ENCODE measurements at places on chromosomes 16 and 17. TPM values are rescaled to one million over a fixed set of nuclear protein-coding genes. Genes with fewer than 3 reads are reported as not detected.

- H3K27me3 ChIP-seq: no peaks in the 10 kb centered on the region
- no peaks in the 10 kb centered on the region for H3K36me3 ChIP-seq
- no peaks in the 10 kb centered on the region for H3K4me1 ChIP-seq
Measured at GRCh38 chr17:14856176-14856575, 408.9 kb downstream of the PMP22 start.

DNA sequence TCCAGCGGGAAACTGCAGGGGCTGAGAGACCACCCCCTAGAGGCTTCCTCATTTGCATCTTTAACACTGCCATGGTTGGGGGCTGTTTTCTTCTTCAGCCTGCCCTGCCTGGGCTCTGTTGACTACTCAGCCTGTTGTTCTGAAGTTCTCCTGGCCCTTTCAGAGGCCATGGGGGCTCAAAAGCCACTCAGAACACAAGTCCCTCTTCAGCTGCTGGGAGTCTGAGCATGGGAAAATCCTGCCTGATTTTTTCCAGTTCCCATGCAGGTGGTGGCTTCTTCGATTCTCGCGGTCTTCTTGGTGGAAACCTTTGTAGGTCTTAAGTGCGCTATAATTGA is 36.3 kb downstream of the PLCG2 start:
- no peaks in the 10 kb centered on the region for H3K4me1 ChIP-seq
- no peaks in the 10 kb centered on the region for H3K36me3 ChIP-seq
- DNase-seq: no peak
- no peak overlapping the region for H3K27ac ChIP-seq
- no peaks in the 10 kb centered on the region for H3K27me3 ChIP-seq

DNA sequence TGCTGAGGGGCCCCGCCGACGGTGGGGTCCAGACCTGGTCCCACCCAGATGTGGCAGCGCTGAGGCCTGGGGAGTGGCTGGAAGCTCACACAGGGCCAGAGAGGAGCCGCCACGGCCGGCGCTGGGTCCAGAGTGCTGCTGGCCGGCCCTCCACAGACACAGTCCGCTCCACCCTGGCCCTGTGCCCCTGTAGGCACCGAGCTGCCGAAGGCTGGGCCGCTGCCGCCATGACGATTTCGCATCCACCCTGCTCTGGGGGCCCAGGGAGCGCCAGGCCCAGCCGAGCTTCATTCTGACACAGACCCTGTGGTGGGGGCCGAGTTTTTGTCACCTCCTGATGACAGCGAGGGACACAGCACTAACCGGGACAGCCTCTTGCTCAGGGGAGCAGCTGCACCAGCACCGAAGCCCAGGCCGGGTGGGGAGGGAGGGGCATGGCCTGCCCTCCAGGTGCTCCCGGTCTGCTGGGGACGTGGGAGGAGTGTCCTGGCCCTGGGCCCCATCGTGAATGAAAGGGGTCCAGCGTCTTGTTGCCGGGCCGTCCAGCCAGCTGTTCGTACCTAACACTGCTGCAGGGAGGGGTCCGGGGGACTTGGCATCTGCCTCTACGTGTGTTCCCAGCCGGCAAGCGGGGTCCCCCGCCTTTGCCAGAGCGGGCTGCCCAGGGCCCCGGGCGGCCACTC is 27.1 kb upstream of the SSTR5 start:
- no peak overlapping the region for H3K27ac ChIP-seq
- no peak for DNase-seq
- H3K4me1 ChIP-seq: peaks cover 24% of the 10 kb centered on the region
- no peak overlapping the region for H3K4me3 ChIP-seq
- H3K27me3 ChIP-seq: no peaks in the 10 kb centered on the region

GRCh38 chr17:67632141-67632540 is 85.6 kb upstream of the NOL11 start:
- DNase-seq: no peak
- no peak overlapping the region for H3K4me3 ChIP-seq
- H3K27me3 ChIP-seq: no peaks in the 10 kb centered on the region
- H3K27ac ChIP-seq: no peak overlapping the region
- H3K4me1 ChIP-seq: peaks cover 7% of the 10 kb centered on the region

DNA sequence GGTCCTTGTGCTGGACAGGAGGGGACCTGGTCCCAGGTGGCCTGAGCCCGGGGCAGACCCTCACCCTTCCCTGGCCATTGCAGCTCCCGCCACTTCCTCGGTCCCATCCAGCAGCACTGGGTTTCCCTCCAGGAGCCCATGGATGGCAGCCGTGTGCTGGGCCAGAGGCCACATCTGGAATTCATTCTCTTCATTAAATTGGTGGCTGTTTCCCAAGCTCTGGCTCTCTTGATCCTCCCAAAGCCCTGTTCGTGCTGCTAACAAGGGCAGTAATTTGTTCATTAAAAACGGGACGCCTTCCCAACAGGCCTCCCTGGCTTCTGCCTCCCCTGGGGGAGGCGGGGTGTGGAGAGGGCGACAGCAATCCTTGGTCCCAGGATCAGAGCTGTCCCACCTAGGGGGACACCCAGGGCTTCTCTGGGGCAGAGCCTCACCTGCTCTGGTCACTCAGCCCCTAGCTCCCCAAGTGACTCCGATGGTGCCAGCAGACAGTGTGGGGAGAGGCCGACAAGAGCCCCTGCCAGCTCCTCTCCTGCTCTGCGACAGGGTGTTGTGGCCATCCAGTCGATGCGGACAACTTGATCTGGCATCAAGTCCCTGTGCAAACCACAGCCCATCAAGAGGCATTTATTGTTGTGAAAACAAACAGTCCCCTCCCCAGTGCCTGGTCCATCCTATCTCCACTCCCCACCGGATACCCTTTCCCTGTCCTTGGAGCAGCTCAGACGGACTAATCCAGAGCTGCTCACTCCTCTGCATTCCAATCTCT is 44.0 kb downstream of the SDK2 start:
- H3K27ac ChIP-seq: no peak overlapping the region
- no peaks in the 10 kb centered on the region for H3K36me3 ChIP-seq
- no peaks in the 10 kb centered on the region for H3K4me1 ChIP-seq

- no peak for DNase-seq
- no peak overlapping the region for H3K27ac ChIP-seq
- no peaks in the 10 kb centered on the region for H3K4me1 ChIP-seq
- no peaks in the 10 kb centered on the region for H3K27me3 ChIP-seq
- H3K36me3 ChIP-seq: no peaks in the 10 kb centered on the region
- no peak overlapping the region for H3K4me3 ChIP-seq
Measured at GRCh38 chr16:770411-770810, 9.9 kb downstream of the MSLN start.

GRCh38 chr17:18218756-18219415 is 6.5 kb upstream of the LLGL1 start:
- no peaks in the 10 kb centered on the region for H3K4me1 ChIP-seq
- no peak overlapping the region for H3K27ac ChIP-seq
- H3K27me3 ChIP-seq: no peaks in the 10 kb centered on the region
- no peaks in the 10 kb centered on the region for H3K36me3 ChIP-seq
- no peak for DNase-seq

DNA sequence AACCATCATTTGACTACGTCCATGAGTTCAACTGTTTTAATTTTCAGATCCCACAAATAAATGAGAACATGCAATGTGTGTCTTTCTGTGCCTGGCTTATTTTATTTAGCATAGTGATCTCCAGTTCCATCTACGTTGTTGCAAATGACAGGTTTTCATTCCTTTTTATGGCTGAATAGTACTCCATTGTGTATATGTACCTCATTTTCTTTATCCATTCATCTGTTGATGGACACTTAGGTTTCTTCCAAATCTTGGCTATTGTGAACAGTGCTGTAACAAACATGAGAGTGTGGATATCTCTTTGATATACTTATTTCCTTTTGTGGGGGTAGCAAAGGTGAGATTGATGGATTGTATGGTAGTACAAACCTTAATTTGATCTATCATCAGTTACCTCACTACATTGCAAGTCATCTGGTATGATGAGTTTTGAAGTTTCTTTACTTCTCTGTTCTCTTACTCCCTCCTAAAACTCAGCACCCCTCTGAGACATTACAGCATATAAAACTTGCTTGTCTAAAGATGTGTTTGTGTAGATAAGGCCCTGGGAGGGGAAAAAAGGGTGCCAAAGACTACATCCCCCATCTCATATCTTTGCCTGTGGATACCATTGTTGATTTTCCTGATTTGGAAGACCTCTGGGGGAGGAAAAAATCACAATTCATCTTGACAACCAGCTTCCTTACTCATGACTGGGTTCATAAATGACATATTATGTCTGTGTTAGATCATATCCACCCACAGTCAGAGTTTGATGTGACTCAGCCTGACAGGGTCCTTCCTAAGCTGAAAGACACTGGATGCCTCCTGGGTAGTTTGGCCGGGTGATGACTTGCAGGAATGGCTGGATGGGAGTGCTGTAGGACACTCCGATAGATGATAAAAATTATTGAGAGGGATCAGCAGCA is 47.6 kb downstream of the ABCA9 start:
- no peak overlapping the region for H3K27ac ChIP-seq
- no peaks in the 10 kb centered on the region for H3K36me3 ChIP-seq
- peak; percentile 3 for DNase-seq
- no peak overlapping the region for H3K4me3 ChIP-seq

GRCh38 chr16:12757546-12757945 is 46.1 kb downstream of the CPPED1 start:
- no peaks in the 10 kb centered on the region for H3K27me3 ChIP-seq
- H3K4me3 ChIP-seq: no peak overlapping the region
- no peak for DNase-seq

The PPP1R1B gene
- 8.2 TPM for total RNA-seq

The SPATA22 gene
- not detected for total RNA-seq

All from A673 (cell line).